ENCODE measurements at places on chromosomes 2 and 18. TPM values are rescaled to one million over a fixed set of nuclear protein-coding genes. Genes with fewer than 3 reads are reported as not detected.

DNA sequence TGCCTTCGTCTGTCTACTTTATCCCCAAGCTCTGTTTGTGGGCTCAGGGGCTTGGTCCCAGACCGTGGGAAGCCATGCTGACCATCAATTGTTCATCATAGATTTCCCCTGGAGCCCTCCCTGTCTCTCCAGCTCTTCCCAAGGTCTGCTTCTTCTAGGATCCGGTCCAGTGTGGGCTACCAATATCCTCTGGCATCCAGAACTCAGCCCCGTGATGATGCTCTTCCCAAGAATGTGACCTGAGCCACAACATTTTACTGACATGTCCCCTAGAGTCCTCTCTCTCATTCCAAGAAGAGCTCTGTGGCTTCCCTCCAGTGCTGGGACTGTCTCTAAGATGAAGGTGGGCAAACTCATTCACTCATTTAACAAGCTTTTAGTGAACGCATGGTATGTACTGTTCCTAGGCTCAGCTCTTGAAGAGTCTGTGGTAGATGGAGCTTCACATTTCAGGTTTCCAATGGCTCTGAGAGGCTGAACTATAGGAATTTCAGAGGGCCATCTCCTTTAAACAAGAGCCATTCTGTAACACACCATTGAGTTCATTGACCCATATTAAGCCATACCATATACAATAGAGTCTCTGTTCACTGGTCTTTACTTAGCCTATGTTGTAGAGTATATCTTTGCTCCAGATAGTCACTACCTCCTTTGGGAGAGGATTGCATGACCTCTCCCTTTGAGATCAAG lies 142.0 kb upstream of the APCDD1 start:
- no peak for DNase-seq

- DNase-seq, result no peak
Measured at GRCh38 chr2:43027097-43027873, 199.1 kb downstream of the ZFP36L2 start.

Gene TMEM37
- total RNA-seq, result 5.3 TPM

Gene MAP3K2
- 35.1 TPM for total RNA-seq

Gene POMC
- total RNA-seq, result 0.54 TPM

Gene LRRC30
- not detected for total RNA-seq

GRCh38 chr18:57784034-57784800 lies 18.9 kb downstream of the ATP8B1 start:
- DNase-seq, result no peak

DNA sequence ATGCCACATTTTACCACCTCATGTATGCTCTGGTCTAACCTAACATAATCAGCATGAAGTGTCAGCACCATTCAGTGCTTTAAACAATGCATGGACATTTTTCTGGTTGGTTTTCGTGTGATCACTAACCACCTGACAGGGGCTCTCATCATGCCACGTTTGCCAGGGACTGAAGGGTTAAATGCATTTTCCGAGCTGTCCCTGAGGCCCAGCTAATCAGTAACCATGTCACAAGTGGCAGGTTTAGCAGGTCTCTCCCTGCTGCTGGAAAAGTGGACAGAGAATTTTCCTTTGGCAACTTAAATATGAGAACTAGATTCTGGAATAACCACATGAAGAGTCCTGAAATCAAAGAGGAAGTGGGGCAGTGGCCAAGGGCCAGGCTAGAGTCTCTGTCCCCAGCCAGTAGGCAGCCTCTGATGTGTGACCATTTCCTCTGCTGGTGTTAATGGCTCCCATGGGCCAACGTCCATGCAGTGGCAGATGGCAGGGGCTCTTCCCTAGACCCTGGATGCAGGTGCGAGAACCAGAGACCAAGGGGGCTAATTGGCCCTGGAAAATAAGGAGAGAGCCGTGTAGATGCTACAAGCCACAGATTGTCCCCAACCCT lies 69.5 kb downstream of the TPGS2 start:
- DNase-seq, result no peak

GRCh38 chr2:183214680-183215079 lies 90.4 kb downstream of the NUP35 start:
- DNase-seq, result no peak

Gene RAMP1
- total RNA-seq, result 0.91 TPM

Gene NCKAP5
- total RNA-seq, result 27.9 TPM

DNA sequence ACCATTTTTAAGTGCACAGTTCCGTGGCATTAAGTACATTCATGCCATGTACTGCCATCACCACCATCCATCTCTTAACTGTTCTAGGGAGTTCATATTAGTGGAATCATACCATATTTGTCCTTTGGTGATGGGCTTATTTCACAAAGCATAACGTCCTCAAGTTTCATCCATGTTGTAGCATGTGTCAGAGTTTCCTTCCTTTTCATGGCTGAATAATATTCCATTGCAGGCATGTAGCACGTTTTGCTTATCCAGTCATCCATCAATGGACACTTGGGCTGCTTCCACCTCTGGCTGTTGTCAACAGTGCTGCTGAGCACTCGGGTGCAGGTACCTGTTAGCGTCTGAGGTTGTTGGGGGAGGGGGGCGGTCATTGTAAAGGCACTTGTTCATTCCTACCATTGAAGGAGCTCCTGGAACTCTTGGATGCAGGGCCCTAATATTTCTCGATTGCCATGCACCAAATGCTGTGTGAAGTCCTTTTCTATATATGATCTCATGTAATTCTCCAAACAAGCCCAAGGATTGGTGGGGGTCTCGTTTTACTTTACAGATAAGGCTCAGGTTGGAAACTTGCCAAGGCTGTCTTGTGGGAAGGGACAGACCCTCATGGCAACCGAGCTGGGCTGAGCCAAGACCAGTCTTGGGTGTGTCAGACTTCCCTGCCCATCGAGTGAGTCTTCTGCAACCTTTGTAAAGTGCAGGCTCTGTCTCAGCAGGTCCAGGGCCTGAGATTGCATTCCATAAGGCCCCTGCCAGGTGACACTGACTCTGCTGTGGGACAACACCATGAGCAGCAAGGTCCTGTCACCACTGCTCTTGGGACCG lies 42.9 kb upstream of the SH3RF3 start:
- DNase-seq, result no peak

Gene ASPRV1
- 1.7 TPM for total RNA-seq

DNA sequence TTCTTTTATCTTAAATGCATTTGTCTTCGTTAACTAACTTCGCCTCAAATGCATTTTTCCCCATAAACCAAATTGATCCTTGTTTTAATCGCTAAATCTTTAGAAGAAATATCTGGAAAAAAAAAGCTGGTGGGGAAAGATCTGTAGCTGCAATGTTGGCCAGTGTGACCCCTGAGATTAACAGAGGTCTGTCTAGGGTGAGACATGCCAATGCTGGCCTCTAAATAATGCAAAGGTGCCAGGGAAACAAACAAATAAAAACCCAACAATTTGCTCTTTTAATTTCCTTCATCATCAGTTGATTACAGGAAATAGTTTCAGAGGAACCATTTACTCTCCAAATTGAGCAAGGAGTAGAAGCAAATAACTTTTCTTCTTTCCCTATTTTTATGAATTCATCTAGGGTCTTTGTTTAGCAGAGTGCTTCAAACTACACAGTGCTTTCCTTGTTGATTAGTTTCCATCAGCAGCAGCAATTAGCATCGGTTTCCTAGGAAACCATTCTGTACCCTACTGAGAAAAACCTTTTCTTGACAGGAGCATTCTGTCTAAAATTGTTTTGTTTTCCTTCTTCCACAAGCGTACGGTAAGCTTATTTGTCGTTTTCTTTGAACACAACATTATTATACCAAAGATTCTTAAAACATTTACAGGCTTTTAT lies 100.5 kb upstream of the UNC80 start:
- DNase-seq, result no peak

Gene DLGAP1
- 11.5 TPM for total RNA-seq

Gene RGPD3
- total RNA-seq, result 0.14 TPM

DNA sequence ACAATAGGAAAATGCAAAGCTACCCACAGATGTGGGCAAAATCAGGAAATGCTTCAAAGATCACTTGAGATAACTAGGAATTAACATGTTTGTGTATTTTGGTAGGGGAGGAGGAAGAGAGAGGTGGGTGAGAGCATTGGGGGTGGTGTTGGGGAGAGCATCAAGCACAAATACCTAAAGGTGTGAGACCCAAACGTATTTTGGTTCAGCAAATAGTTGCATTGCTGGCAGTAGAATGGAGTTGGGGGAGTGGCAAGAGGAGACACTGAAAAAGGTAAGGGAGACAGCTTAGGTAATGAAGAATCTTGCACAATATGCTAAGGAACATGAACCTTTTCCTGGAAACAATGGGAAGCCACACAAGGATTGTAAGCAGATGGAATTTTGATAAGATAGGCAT lies 1.5 kb upstream of the PELI1 start:
- DNase-seq, result no peak

DNA sequence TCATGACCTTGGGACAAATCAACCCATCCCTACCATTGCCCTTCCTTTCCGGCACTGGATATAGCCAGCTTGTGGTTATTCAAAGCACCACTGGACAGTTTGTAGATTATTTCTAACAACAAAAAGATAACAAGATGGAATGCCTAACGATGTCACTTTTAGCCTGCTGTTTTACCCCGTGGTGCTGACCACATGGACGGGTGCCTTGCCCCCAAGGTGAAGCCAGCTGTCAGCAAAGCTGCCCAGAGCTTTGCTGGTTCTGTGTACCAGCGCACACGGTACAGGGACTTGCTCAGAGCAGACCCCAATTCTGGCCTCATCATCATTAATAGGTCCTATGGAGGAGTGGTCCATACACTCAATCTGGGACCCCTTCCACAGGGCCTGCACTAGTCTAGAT lies 118.2 kb downstream of the MTCL1 start:
- no peak for DNase-seq

Gene ATP6V1C2
- 0.14 TPM for total RNA-seq

Gene SMARCAL1
- 30.5 TPM for total RNA-seq

- no peak for DNase-seq
Measured at GRCh38 chr18:78423811-78424210, 555.8 kb upstream of the SALL3 start.

DNA sequence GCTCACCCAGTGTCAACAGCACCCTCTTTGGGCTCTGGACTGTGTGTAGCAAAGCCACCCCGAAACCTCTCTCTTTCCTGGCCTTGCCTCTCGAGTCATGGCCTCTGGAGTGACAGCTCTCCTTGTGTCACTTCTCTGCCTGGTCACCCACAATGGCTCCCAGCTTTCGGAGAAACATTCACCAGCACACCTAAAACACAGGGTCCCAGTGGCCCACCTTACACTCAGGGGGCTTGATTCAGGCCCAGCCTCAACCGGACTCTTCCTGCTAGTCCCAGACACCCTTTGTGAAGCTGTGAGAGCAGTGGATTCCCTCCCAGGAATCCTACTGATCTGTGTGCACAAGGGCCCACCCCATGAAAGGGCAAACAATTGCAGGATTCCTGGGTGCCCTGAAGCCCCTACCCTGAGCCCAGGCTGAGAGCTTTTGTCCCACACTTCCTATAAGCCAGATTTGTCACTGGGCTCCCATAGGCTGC lies 137.2 kb upstream of the HAAO start:
- DNase-seq, result no peak

All from neural crest cell (in vitro differentiated cells).